ENCODE measurements at places on chromosomes 2 and 18.

- no peak for DNase-seq
Measured at GRCh38 chr2:25993049-25993448, 10.8 kb upstream of the KIF3C start.

DNA sequence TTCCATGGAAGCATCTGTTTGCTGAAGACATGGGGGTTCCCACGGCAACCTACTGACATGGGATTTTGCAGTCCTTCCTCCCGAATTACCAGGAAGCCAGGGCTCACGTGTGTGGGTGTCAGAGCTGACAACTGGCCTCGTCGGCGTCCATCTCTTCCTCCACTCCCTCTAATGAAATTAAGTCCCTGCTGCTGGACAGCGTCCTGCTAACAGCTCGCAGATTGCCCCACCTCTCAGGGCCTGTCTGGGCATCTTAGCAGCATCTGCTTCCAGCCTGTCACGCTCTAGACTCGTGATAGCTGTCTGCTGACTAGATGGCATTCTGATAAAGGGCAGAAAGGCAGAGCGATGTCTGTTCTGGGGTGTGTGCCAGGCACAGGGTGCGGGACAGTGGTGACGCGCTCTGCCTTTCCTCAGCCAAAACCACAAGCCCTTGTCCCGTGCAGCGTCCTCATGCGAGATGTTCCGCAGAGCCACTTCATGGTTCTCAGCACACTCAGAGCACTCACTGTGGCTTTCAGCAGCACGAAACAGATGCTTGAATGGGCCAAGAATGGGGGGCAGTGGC, 161.1 kb downstream of the ARL4C start:
- peak; percentile 88 for DNase-seq

GRCh38 chr18:80181642-80182461, 65.5 kb downstream of the PARD6G start:
- DNase-seq = no peak

DNA sequence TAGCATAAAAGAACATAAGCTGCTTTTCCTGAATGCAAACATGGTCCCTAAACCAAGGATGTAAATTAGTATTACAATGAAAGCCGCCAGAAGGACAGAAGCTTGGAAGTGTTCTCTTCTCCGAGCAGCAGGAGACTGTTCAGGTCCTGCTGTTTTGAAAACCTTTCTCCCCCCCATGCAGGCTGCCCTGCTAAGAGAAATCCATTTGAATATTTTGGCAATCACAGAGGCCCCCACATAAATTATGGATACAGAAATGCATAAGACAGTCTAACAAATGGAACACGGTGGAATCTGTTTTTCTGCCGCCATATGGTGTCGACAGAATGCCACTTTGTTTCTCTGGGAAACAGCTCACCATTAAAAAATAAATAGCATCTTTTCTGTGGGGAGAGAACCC, 600.4 kb upstream of the KLHL29 start:
- no peak for DNase-seq

DNA sequence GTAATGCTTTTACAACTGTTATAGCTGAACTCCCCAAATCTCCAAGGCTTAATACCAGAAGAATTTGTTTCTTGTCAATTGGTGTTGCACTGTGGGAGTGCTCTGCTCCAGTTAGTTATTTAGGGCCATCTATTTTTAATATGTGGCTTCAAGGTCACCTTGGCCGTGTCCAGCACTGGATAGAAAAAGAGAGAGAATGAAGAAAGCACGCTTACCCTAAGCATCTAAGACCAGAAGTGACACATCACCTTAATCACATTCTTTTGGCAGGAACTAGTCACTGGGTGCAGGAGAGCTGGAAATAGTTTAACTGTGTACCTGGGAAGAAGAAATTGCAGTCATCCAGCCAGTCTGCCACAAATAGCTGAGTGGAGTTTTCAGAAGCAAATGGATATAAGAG, 78.8 kb downstream of the VWC2L start:
- DNase-seq = no peak

GRCh38 chr2:63064197-63064596, 13.6 kb downstream of the OTX1 start:
- no peak for DNase-seq

- DNase-seq = no peak
Measured at GRCh38 chr18:70627182-70627802, 338.4 kb downstream of the SOCS6 start.

GRCh38 chr18:59570101-59570775, 127.0 kb downstream of the CCBE1 start:
- DNase-seq = no peak

All from RCC 7860 (cell line).